ENCODE measurements at places on chromosomes 2 and 18.

GRCh38 chr2:44097322-44097907 lies 71.3 kb upstream of the PPM1B start:
- no peak for DNase-seq

GRCh38 chr2:24350826-24351626 lies 9.3 kb downstream of the ITSN2 start:
- DNase-seq, result no peak

- no peak for DNase-seq
These were observed 133.1 kb downstream of the NEDD4L start for GRCh38 chr18:58177004-58177717.

DNA sequence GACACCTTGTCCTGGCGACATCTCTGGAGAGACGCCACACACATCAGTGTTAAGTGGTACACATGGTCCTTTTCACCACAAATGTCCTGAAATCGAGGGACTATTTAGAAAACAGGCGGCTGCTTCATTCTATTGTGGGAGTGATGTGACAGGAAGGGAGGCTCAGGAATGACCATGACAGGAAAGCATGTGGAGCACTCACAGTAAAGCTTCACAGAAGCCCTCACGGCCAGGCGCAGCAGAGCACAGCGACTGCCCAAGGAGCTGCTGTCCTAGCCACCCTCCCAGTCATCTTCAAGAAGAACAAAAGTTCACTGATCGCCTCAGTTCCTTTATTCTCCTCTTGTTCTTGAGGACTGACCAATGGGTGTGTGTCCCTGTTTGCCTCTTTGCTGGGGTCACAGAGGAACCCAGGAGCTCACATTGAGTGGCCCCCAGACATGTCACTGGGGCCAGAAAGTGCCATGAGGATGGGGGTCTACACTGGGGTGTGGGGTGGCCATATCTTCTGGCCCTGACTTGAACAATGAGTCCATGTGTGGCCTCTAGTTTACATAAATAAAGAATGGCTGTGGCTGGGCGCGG lies 84.6 kb upstream of the RANBP2 start:
- no peak for DNase-seq

DNA sequence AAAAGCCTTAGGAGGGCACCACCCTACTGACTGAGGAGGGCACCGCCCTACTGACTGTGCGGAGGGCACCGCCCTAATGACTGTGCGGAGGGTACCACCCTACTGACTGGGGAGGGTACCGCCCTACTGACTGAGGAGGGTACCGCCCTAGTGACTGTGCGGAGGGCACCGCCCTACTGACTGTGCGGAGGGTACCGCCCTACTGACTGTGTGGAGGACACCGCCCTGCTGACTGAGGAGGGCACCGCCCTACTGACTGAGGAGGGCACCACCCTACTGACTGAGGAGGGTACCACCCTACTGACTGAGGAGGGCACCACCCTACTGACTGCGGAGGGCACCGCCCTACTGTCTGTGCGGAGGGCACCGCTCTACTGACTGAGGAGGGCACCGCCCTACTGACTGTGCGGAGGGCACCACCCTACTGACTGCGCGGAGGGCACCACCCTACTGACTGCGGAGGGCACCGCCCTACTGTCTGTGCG lies 150.2 kb upstream of the NFATC1 start:
- DNase-seq, result no peak

GRCh38 chr18:74617486-74617885 lies 19.8 kb downstream of the ZNF407 start:
- no peak for DNase-seq
